ENCODE measurements at places on chromosomes 2 and 18. TPM values are rescaled to one million over a fixed set of nuclear protein-coding genes. Genes with fewer than 3 reads are reported as not detected.

The ABCG5 gene
- total RNA-seq, result not detected

DNA sequence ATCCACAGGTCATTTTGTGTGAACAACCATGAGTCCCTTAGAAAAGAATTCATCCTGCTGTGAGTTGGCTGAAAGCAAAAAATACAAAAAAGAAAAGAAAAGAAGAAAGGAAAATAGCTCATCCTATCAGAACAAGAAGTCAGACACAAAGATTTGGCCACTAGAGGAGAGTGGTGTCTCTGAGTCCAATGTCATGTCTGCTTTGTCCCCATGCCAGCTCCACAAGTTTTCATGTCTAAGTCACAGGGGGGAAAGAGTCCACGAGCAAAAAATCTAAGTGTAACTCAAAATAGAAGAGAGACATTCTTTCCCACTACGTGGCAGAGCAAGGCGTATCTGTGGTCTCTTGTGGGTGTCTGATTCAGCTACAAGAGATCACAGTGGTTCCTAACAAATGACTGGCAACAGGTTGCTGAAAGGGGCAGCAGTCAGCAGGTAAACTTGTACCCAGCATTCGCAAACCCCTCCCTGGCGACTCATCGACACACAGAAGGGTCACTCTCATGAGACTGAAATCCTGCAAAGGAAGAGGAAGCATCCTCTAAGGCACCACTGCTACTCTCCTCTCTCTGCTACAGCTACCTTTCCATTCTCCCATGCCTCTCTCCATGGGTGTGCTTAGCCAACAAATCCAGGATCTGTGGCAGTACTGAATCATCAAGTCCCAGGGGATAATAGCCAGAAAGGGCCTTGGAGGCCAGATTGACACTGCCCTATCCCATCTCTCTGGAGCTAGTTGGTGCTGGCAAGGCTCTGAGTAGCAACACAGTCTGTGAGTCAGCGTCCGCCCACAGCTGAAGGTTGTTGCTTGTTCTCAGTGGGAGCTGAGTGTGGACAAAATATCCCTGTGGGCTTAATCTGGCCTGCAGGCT is 123.0 kb upstream of the SLC39A10 start:
- peak; percentile 86 for DNase-seq

GRCh38 chr2:86037141-86037794 is 68.4 kb downstream of the POLR1A start:
- peak; percentile 30 for DNase-seq

GRCh38 chr2:46380038-46380940 is 83.1 kb downstream of the EPAS1 start:
- no peak for DNase-seq

DNA sequence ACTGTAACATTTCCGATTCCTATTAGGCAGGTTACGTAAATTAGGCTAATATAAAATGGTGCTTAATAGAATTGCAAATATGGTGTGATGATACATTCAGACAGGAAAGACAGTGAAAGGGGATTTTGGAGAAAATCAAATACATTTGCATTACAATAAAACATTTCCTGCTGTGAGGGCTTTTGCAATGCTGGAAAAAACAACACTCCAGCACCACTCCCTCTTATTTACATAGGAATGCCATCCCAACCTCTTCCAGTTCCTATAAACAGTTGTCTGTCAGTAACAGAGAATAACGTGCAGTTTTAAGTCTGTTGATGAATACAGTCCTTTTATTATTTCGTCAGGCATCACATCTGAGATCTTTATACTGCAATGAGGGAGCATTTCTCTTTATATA is 298.8 kb upstream of the FANCL start:
- DNase-seq, result no peak

The OR6B2 gene
- not detected for total RNA-seq

The SP5 gene
- total RNA-seq, result not detected

The FRZB gene
- total RNA-seq, result not detected

DNA sequence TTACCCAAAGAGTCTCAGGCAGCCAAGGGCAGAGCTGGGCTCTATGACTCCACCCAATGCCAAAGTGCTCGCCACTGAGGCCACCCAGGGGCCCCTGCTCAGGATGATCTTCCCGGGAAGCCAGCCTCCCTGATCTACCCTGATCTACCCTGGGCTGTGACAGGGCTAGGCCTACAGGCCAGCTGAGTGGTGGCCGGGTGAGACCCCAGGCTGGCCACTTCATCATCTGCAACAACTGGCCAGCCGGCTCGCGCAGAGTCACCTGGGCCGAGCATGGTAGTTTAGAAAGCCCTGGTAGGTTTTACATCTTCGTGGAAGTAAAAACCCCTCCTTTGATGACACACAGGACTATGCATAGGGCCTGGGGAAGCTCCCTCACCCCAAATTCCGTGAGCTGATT is 276.3 kb downstream of the NDUFA10 start:
- no peak for DNase-seq

DNA sequence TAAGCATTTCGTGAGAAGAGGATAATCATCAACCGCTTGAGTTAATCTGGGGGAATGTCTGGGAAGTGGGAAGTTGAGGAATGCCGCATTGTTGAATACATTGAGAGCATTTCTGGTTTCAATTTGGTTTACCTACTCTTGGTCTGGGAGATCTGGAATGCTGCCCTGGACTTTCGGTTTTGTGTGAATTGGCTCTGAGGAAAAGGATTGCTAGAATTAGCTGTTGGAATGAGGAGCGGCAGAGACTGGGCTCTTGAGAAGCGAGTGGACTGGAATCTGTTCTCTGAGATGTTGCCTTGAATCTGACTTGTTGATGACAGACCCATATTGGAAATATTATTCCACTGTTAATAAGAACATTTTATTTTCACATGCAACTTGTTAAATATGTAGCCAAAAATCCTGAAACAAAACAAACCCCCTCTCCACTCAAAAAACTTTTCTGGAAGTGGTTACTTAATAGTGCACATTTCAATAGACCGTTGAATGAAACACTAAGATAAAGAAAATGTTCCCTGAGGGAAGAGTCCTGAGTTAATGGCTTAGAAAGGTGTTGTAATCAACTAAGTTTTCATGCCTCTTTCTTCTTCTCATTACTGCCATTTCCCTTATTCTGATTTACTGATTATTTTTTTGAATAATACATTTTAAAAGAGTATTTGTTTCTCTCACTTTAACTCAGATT is 50.8 kb downstream of the PTPRM start:
- peak; percentile 64 for DNase-seq

DNA sequence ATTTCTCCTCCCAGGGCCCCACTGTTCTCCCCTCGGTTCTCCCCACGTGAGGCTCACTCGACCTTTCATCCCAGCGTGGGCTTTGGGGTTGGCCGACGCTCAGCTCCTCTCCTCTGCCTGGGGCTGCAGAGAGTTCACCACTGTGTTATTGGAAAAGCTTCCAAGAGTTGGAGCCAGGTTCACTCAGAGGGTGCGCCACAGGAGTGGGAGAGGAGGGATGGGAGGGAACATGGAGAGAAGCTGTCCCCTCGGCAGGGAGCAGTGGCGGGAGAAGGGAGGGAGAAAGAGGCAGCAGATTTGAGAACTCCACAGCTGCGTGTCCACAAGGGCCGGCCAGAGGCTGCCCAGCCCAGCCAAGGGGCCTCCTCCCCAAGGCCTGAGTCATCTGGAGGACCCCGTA is 197.1 kb upstream of the SMAD2 start:
- no peak for DNase-seq

The TNFAIP6 gene
- total RNA-seq, result 0.42 TPM

DNA sequence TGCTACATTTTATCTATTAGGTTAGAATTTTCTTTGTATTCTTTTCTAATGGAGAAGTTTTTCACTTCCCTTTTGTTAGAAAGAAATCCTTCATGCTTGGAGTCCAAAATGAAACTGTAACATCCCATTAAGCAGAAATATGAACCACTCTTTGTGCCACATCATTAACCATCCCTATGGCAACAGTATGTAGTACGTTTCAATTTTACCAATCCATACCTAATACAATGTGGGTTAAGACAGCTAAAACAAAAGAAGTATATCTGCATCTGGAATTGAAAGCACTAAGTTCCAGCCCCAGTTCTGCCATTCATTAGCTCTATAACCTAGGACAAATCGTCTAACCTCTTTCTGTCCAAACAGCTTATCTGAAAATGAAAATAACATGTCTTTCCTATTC is 409.2 kb upstream of the SPHKAP start:
- no peak for DNase-seq

GRCh38 chr2:42987112-42987922 is 194.9 kb upstream of the HAAO start:
- DNase-seq, result peak; percentile 92

The SLC9A4 gene
- not detected for total RNA-seq

GRCh38 chr18:51072586-51073313 is 42.7 kb downstream of the SMAD4 start:
- DNase-seq, result no peak

All from HT1080 (cell line).